Peyer's patch (tissue), 4 donors: ENCODE measurements at places on chromosomes 6 and 20.
A peak's percentile ranks its signal among the peaks of the same experiment; 100 is the strongest.

DNA sequence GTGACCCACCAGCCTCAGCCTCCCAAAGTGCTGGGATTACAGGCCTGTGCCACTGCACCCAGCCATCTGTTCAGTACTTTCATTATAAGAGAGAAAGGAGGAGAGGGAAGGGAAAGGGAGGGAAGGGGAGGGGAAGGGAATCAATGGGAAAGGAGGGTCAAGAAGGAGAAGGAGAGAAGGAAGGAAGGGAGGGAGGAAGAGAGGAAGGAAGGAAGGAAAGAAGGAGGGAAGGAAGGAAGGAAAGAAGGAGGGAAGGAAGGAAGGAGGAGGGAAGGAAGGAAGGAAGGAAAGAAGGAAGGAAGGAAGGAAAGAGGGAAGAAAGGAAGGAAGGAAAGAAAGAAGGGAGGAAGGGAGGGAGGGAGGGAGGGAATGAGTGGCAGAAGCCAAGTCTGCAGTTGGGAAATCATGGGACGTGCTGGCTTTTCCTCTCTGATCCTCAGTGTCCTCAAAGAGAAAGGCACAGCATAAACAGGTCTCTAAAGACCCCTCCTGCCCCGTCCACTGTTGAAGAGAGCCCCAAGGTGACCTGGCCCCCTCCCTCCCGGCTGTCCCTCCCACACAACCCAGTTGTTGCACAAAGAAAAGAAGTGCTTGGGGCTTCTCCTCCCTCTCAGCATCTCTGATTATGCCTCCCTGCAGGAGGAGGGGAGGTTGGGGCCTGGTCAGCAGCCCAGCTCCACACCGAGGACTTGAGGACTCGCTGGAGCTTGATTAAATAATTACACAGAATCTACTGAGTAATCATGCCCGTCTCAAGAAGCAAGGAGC lies 69.1 kb upstream of the TOP1 start:
- no peak for DNase-seq

- no peak for DNase-seq
Measured at GRCh38 chr6:168138436-168138835, 59.4 kb upstream of the FRMD1 start.

DNA sequence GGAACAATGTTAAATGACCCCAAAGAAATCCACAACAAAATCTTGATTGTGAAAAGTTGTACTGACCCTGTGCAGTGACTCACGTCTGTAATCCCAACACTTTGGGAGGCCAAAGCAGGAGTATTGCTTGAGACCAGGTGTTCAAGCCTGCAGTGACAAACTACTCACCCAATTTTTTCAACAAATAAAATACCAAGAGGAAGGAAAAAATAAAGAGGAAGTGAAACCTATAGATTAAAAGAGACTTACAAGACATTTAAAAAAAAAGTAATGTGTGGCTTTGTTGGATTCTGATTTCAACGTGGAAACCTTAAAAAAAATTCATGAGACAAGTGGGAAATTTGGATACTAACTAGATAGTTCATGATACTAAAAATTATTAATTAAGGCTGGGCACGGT lies 31.9 kb downstream of the GINS1 start:
- no peak for DNase-seq

- DNase-seq, result peak; percentile 52
Measured at GRCh38 chr20:39849664-39850063, 839.4 kb downstream of the MAFB start.

GRCh38 chr20:22288156-22288555 lies 296.2 kb downstream of the FOXA2 start:
- no peak for DNase-seq

DNA sequence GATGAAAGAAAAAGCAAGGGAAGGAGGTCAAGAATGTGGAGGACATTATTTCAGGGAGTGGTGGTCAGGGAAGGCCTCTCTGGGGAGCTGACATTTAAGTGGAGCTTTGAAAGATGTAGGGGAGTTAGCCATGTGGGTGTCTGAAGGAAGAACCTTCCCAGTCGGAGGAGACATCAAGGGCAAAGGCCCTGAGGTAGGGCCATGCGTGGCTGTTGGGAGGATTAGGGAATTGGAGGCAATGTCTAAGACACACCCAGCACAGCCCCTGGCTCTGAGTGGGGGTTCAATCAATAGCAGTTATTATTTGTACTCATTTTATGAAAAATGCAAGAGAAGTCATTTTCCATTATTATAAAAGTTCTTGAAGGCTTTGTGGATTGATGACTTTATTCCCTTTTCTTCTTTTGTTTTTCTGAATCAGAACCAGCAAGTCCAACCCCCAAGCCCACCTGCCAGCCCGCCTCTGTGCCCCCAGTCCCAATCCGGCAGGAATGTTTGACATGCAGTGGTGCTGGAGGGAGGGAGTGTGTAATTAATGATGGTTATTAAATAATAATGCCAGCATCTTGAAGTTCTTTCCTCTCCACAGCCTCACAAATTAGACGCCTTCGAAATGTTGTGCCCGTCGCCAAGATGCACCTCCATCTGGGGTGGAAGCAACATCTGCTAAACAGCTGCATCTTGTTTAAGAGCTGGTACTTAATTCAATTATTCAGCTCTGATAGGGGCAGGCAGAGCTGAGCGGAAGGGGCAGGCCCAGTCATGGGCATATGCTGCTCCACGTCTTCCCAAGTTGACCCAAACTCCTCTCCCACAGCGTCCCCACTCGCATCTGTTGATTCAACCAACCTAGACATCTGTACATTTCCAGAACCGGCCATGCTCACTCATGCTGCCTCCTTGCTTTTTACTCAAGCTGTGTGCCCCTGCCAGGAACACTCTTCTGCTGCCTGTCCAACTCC lies 81.3 kb upstream of the SIRPA start:
- no peak for DNase-seq

DNA sequence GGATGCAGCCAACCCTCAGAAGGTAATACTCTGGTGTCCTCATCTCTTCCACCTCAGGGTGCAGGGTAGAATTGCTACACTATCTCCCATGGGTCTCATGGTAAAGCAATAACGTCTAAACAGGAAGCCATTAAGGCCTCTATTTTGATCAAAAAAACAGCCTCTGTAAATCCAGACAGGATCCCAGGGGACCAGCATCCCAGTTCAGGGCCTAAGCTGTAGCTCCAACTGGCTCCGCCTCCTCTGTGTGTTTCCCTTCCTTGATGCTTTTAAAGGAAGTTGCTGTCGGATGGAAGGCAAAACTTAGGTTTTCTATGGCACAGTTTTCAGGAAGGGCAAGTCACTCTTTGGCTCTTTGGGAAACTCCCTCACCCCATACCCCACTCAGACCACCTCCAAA lies 222.0 kb downstream of the MAFB start:
- no peak for DNase-seq

GRCh38 chr6:94362061-94362864 lies 942.9 kb upstream of the EPHA7 start:
- peak; percentile 34 for DNase-seq

GRCh38 chr6:152146385-152146784 lies 338.9 kb downstream of the ESR1 start:
- no peak for DNase-seq

DNA sequence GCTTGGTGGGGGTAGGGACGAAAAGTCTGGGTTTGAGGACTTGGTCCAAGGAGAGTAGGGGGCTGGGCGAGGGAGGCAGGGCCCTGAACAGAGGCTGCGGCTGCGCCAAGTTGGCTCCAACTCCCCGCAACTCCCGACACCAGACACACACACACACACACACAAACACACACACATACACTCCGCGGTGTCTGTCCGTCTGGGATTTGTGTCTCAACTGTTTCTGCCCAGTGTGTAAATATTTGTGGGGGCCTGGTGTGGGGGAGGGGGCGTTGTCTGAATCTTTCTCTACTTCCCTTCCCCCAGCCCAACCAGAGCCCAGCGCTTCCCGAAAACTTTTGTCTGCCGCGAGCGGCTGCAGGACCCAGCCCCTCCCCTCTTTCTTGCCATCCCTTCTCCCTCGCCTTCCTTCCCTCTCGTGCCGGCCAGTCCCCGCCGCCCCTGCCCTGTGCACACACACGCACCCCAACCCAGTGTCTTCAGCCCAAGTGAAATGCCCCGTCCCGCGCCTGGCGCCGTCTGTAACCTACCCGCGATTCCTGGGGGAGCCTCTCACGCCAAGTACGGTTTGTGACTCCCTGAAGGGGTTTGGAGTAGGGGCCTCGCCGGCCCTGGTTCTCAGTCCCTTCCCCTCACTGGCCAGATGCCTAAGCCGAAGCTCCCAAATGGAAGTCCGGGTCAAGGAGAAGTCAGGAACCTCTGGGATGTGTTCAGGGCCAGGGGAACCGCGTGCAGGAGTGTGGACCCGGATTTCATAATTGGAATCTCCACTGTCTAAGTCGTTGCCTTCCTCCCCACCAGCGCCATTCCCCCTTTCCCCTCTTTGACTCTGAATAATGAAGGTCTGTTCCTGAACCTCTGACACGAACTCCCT lies 904 bp downstream of the MDFI start:
- DNase-seq, result no peak

DNA sequence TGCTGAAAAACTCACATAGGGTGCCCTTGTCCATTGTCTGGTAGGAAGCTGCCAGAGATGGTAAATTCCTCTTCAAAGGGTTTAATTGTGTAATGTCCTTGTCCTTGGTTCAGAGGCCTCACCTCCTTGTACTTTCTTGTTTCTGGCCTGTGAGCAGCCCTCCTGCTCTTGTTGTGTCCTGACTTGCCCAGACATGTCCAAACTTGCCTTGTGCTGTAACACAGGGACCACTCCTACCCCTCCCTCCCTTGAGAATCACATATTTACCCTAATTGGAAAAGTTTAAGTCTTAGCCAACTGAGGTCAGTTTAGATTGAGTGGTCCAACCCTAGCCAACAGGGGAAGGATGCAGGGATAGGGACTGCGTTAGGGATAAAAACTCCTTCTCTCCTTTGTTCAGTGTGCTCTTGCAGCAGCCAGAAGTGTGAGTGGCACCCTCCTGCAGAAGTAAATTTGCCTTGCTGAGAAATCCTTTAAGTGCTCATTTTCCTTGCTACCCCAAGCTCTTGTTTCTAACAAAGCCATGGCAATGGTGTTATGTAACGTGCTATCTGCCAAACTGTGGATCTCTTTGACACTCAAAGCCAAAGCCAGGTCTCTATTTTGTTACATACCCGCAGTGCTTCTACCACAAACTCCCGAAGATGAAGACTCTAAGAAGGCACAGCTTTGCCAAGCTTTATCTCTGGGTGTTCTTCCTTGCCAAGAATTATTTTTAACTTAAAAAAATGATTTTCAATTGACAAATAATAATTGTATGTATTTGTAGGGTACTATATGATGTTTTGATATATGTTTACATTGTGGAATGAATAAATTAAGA lies 414.5 kb downstream of the ESR1 start:
- no peak for DNase-seq

GRCh38 chr6:120363429-120363828 lies 970.9 kb downstream of the TBC1D32 start:
- no peak for DNase-seq

DNA sequence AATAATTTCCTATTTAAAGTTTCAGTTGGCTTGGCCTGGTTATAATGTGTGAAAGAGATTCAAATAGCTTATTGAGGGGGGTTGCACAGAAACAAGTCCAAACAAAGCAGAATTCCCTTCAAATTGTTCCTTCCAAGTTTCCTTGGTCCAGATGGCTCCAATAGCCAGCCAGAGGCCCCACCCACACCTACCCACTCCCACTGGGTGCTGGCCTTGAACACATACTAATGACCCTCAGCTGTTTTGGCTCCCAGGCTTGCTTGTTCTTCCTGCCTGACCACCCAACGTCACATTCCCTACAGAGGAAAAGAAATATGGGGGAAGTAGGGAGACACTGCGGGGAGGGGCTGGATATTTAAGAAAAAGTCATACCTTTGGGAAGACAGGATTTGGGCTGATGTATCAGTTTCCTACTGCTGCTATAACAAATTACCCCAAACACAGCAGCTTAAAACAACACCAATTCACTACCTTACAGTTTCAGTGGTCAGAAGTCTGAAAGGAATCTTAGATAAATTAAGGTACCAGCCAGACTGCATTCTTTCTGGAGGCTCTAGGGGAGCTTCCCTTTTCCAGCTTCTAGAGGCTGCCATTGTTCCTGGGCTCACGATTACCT lies 95.7 kb downstream of the COL21A1 start:
- no peak for DNase-seq

DNA sequence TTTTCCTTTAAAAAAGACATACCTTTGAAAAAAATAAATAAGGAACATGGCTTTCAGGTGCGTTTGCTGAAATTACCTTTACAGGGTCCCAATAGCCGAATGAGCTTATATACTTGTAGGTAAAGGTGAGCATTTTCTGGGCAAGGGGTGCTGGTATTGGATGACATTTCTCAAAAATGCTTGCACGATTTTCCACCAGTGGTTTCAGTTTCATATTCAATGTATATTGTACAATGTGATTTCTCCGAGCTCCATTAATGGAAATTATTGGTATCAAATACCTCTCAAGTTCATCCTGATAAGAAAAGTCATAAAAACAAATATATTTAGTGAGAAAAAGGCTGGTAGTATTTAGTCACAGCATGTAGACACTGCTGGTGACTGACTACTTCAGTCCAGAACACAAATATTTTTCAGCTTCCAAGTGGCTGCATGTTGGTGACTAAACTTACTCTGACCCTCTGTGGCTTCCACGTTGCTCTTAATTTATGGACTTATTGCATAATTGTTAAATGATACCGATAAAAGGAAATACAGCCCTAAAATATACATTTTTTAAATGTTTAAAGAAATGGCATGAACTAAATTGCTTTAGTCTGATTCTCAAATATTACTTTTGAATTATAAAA lies 32.9 kb upstream of the ZBTB24 start:
- no peak for DNase-seq

DNA sequence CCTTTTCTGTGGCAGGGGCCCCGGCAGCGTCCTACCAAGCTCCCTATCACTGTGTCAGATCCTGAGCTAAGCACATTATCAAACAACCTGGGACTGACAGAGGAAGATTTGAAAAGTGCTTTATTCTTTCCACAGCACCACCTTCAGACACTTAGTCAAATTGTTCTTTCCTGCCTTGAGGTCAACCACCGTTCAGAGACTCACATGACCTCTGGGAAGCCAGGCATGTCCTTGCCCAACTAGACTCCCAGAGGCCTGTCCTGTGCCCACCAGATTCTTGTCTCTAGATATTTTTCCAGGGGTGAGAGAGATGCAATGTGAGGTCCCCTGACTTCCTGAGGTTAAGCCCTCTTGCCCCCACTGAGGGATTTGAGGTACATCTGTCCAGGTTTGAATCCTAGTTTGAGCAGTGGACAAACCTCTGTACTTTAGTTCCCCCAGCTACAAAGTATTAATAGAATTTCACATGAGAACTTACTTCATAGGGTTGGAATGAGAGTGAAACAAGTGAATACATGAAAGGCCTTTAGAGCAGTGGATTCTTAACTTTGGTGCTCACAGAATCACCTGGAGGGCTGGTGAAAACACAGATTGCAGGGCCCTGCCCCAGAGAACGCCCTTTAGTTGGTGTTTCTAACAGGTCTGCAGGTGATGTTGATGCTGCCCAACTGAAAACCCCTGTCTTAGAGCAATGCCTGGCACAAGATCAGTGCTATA lies 179.8 kb downstream of the CLIC5 start:
- no peak for DNase-seq

DNA sequence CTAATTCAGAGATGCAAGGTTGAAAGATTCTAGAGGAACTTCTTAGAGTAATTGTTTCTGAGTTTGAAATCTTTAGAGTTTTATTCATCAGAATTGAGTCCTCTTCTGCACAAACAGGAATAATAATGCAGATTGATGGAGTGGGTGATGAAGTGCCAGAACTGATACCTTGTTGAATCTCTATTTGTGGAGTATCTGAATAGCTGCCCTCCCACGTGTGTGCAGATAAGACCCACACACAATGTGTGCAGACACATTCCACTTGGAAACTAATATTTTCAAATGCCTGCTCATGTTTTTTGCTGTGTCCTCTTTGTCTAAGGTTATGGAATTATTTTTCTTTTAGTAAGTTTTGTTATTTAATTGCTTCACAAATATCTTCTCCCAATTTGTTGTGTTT lies 1167.8 kb upstream of the MAP3K7 start:
- DNase-seq, result no peak

GRCh38 chr6:134512981-134513391 lies 195.1 kb upstream of the SGK1 start:
- no peak for DNase-seq
